Renal cortical epithelial cell (primary cell): ENCODE measurements at places on chromosomes 2 and 18.

DNA sequence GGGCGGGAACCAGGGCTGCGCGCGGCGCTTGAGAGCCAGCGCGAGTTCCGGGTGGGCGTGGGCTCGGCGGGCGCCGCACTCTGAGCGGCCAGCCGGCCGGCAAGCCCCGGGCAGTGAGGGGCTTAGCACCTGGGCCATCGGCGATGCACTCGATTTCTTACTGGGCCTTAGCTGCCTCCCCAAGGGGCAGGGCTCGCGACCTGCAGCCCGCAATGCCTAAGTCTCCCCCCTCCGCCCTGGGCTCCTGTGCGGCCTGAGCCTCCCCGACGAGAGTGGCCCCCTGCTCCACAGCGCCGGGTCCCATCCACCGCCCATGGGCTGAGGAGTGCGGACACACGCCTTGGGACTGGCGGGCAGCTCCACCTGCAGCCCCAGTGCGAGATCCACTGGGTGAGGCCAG lies 36.5 kb upstream of the MAP2 start:
- DNase-seq = no peak

DNA sequence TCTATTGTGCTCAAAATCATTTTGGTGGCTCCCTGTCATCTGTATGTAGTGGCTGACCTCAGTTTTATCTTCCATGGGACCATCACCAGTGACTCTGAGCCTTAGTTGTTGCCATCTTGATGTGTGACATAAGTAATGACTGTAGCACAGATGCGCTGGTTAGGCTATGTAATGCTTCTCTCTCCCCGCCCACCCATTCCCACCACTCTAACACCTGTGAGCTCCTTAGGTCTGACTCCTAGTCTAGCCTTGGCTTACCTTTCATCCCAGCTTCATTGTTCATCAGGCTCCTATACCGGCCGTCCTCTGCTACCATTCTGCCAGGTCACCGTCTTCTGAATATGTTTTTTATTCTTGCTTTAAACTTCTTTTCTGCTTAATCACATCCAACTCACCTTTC lies 17.2 kb downstream of the MYO1B start:
- peak; percentile 15 for DNase-seq

- no peak for DNase-seq
These were observed 130.0 kb downstream of the CDH19 start for GRCh38 chr18:66473882-66474281.

GRCh38 chr18:29653671-29654215 lies 1388.8 kb downstream of the DSC3 start:
- DNase-seq = no peak

DNA sequence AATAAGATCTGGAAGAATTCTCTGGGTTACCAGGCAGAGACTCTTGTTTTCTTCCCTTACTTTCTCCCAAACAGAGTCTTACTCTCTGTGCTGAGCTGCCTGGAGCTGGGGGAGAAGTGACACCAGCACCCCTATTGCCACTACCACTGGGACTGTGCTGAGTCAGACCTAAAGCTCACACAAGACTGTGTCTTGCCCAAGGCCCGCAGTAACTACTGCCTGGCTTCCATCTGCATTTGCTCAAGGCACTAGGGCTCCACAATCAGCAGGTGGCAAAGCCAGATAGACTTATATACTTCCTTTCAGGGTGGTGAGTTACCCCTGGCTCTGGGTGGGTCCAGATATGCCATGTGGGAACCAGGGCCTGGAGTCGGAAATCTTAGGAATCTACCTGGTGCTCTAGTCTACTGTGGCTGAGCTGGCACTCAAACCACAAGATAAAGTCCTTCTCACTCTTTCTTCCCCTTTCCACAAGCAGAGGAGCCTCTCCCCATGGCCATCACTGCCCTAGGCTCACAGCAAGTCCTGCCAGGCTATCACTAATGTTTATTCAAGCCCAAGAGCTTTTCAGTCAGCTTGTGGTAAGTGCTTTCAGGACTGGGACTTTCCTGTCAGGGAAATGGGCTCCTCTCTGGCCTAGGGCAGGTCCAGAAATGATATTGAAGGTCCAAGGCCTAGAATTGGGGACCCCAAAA lies 27.6 kb upstream of the SERPINB2 start:
- DNase-seq = no peak

GRCh38 chr2:164510895-164511294 lies 110.4 kb downstream of the GRB14 start:
- no peak for DNase-seq
